ENCODE measurements at places on chromosomes 11 and 22. TPM values are rescaled to one million over a fixed set of nuclear protein-coding genes. Genes with fewer than 3 reads are reported as not detected.

GRCh38 chr11:62431171-62431901 is 12.5 kb downstream of the SCGB1A1 start:
- H3K36me3 ChIP-seq: no peaks in the 10 kb centered on the region
- no peak overlapping the region for H3K4me3 ChIP-seq
- H3K27ac ChIP-seq: no peak overlapping the region
- no peaks in the 10 kb centered on the region for H3K27me3 ChIP-seq

DNA sequence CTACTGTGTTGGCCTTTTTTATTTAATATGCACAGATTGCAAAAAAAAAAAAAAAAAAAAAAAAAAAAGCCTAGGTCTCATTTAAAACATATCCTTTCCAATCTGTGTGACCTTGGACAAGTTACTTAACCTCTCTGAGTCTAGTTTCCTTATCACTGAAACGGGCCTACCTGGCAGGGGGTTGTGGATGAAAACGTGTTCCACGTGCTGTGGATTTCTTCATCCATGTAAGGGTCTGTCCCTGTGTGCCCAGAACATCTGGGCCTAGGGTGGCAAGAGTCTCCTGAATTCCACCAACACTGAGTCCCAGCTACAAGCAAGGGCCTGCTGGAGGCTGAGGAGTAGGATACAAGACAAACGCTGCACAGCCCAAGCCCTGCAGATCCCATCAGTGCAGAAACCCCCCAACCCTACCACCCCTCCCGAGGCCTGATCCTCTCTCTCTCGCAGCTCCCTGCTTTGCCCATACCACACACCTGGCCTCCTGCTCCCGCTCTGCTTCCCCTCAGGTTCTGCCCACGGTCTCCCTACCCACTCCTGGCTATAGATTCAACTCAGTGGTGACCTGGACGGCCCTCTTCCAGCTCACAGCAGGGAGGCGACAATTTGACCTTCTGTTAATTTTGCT is 4.7 kb upstream of the GNAZ start:
- H3K4me1 ChIP-seq: peaks cover 4% of the 10 kb centered on the region
- H3K4me3 ChIP-seq: no peak overlapping the region
- peak; percentile 59 for DNase-seq
- H3K27me3 ChIP-seq: peaks cover 93% of the 10 kb centered on the region

DNA sequence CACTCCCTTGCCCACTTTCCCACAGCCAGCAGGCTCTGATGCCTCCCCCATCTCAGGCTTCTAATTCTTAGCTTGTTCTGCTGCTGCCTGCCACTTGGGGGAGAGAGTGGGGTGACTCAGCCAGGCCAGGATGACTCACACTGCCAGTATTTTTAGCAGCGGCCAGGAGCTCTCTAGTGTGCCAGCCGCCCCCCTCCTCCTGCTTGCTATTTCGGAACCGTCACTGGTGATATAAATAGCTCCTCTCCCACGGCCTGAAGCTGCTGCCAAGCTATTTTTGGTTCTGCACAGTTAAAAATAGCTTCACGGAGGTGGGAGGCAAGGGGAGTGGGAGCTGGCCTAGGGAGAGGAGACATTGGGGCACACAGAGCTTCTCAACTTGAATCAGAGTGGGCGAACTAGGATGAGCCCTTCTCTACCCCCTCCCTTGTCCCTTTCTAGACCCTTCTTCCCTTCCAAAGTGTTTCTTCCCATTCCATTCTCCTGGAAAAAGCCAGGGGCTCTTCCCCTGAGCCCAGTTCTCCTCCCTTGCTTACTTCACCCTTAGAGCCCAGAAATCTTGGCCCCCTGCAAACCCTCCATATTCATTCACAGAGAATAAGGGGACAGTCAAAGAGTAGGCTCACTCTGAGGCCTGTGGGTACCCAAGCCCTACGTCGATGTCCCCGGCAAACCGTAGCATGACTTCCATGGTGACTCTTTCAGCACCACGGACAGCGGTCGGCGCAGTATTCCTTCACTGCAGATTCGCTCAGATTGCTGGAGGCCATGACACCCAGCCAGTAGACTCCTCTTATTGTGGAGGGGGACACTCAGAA is 2.5 kb upstream of the NPAS4 start:
- H3K4me1 ChIP-seq: peaks cover 8% of the 10 kb centered on the region
- no peak overlapping the region for H3K27ac ChIP-seq
- no peak overlapping the region for H3K4me3 ChIP-seq
- peaks cover 6% of the 10 kb centered on the region for H3K27me3 ChIP-seq

Gene MS4A14
- total RNA-seq: not detected

- peaks cover 64% of the 10 kb centered on the region for H3K27me3 ChIP-seq
- no peak overlapping the region for H3K27ac ChIP-seq
- DNase-seq: no peak
Observed at GRCh38 chr11:1908618-1909017, 10.9 kb upstream of the TNNT3 start.
